A549 treated with Hydrocortisone at 1 μM for 4 hours (cell line): ENCODE measurements at places on chromosomes 2 and 18. TPM values are rescaled to one million over a fixed set of nuclear protein-coding genes. Genes with fewer than 3 reads are reported as not detected.

Gene AQP4
- total RNA-seq = 0.28 TPM in 1 of 5 replicates, not detected in the others

Gene TMEM200C
- not detected in 5 replicates for total RNA-seq

Gene RAB27B
- total RNA-seq = 10.7 to 18.2 TPM (median 11.1 TPM) in 5 replicates

Gene ANKRD30B
- not detected in 5 replicates for total RNA-seq

Gene ITGA4
- total RNA-seq = 1.3 to 2.6 TPM (median 2.0 TPM) in 5 replicates

Gene WNT6
- 0.14 to 0.40 TPM (median 0.28 TPM) in 5 replicates for total RNA-seq

Gene DYNAP
- total RNA-seq = not detected in 5 replicates

Gene CLEC4F
- not detected in 5 replicates for total RNA-seq

Gene IGFBP2
- 64.8 to 96.2 TPM (median 86.6 TPM) in 5 replicates for total RNA-seq

Gene FAM117B
- 1.3 to 2.5 TPM (median 1.7 TPM) in 5 replicates for total RNA-seq

Gene CEBPZ
- total RNA-seq = 63.0 to 86.2 TPM (median 70.9 TPM) in 5 replicates

Gene LCLAT1
- total RNA-seq = 12.1 to 23.2 TPM (median 16.7 TPM) in 5 replicates

Gene ACSL3
- total RNA-seq = 136 to 218 TPM (median 152 TPM) in 5 replicates

Gene MYOM1
- total RNA-seq = 0.09 to 0.41 TPM (median 0.15 TPM) in 5 replicates

Gene IL36A
- total RNA-seq = not detected in 5 replicates

Gene TP53I3
- total RNA-seq = 257 to 305 TPM (median 269 TPM) in 5 replicates

Gene PRKAG3
- not detected in 5 replicates for total RNA-seq

Gene PDCD1
- 0.12 TPM in 1 of 5 replicates, not detected in the others for total RNA-seq

Gene GPAT2
- total RNA-seq = 0.15 TPM in 1 of 5 replicates, not detected in the others

Gene EFR3B
- total RNA-seq = 8.8 to 13.1 TPM (median 9.5 TPM) in 5 replicates

Gene AFF3
- total RNA-seq = 0.01 to 0.22 TPM (median 0.03 TPM) in 4 of 5 replicates, not detected in the other

Gene ZAP70
- total RNA-seq = 0.10 to 0.12 TPM in 2 of 5 replicates, not detected in the others

Gene CD207
- not detected in 5 replicates for total RNA-seq

Gene TSGA10
- 3.2 to 4.2 TPM (median 4.1 TPM) in 5 replicates for total RNA-seq

Gene STARD6
- total RNA-seq = 0.20 TPM in 1 of 5 replicates, not detected in the others

Gene GLI2
- total RNA-seq = 17.3 to 24.6 TPM (median 22.1 TPM) in 5 replicates

Gene ONECUT2
- total RNA-seq = 0.26 to 0.51 TPM (median 0.35 TPM) in 5 replicates

Gene MC5R
- total RNA-seq = not detected in 5 replicates

Gene TACR1
- total RNA-seq = 0.03 to 0.21 TPM (median 0.06 TPM) in 5 replicates

Gene ME2
- total RNA-seq = 29.8 to 41.3 TPM (median 32.8 TPM) in 5 replicates

Gene BUB1
- total RNA-seq = 35.8 to 49.0 TPM (median 40.2 TPM) in 5 replicates

Gene NEB
- 0.20 to 0.47 TPM (median 0.36 TPM) in 5 replicates for total RNA-seq

Gene CCDC74A
- total RNA-seq = 10.7 to 15.4 TPM (median 15.0 TPM) in 5 replicates

Gene STON1
- 0.32 to 0.52 TPM (median 0.40 TPM) in 5 replicates for total RNA-seq

Gene DAPL1
- not detected in 5 replicates for total RNA-seq

Gene LRRC30
- total RNA-seq = not detected in 5 replicates

Gene CREG2
- 8.8 to 13.5 TPM (median 12.1 TPM) in 5 replicates for total RNA-seq

Gene CTLA4
- total RNA-seq = not detected in 5 replicates

Gene CRYGC
- total RNA-seq = not detected in 5 replicates

Gene MCM6
- total RNA-seq = 45.2 to 58.5 TPM (median 46.9 TPM) in 5 replicates

Gene CROCC2
- not detected in 5 replicates for total RNA-seq

Gene KRTCAP3
- total RNA-seq = 0.45 to 1.2 TPM (median 0.62 TPM) in 5 replicates

Gene DPP4
- total RNA-seq = 0.61 to 1.2 TPM (median 0.76 TPM) in 5 replicates

Gene TNFAIP6
- total RNA-seq = 0.77 to 1.3 TPM (median 1.0 TPM) in 5 replicates

Gene AMER3
- not detected in 5 replicates for total RNA-seq

Gene GREB1
- 2.6 to 3.7 TPM (median 3.1 TPM) in 5 replicates for total RNA-seq

Gene GRB14
- total RNA-seq = 4.9 to 6.4 TPM (median 5.2 TPM) in 5 replicates

Gene RAX
- total RNA-seq = 0.05 TPM in 1 of 5 replicates, not detected in the others

Gene CNOT9
- 39.2 to 42.4 TPM (median 40.4 TPM) in 5 replicates for total RNA-seq

Gene FBXO48
- 0.45 to 0.59 TPM (median 0.56 TPM) in 5 replicates for total RNA-seq

Gene CFC1B
- total RNA-seq = not detected in 5 replicates

Gene STPG4
- not detected in 5 replicates for total RNA-seq

Gene GALNT5
- total RNA-seq = 1.9 to 2.8 TPM (median 2.1 TPM) in 5 replicates

Gene CD28
- total RNA-seq = not detected in 5 replicates

Gene SLC14A1
- 0.11 TPM in 1 of 5 replicates, not detected in the others for total RNA-seq

Gene NETO1
- total RNA-seq = not detected in 5 replicates

Gene KIAA2012
- not detected in 5 replicates for total RNA-seq
